ENCODE measurements at places on chromosomes 6 and 20.

DNA sequence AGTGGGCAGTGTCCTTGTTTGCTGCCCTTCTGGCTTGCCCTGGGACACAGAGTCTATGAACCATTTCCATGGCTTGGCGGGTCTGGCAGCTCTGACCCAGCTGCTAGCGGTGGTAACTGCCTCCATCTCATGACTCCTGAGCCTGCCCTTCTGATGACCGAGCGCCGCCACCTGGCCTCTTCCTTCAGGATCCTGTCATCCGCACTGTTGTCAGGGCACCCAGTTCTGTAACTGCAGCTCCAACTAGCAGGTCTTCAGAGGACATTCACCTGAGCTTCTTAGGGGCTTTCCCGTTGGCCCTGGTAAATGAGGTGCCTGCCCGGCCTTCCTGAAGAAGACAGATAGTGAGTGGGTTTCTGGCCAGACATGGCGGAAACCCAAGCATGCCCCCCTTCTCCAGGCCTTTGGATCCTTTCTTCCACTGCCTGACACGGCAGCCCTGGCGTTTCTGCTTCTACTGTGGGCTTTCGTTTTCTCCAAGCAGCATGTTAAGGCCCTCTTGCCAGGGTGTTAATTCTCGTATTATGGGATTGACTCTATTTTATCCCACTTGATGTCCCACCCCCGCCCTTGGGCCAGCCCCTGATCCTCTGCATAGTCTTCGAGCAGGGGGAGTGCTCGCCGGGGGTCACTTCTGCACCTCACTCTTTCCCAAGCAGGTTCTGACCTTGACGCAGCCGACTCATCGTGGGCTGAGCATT is 24.7 kb downstream of the PACSIN1 start:
- no peak for DNase-seq

- DNase-seq: no peak
These were observed 208.4 kb downstream of the MANEA start for GRCh38 chr6:95785785-95786184.

DNA sequence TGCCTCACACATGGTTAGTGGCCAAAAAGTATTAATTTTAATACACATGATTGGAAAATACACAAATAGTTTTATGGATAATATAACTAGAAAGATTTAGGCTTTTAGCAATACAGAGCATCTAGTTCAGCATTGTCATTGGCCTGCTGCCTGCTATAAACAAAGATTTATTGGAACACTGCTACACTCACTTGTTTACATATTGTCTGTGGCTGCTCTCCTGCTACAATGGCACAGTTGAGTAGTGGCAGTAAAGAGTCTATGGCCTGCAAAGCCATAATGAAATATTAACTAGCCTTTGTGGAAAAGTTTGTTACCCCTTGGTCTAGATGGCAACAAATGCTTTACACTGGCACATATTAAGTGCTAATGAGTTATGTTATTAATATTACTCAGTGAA is 37.8 kb downstream of the ZNF451 start:
- no peak for DNase-seq

- DNase-seq: no peak
These were observed 850.9 kb downstream of the TFAP2A start for GRCh38 chr6:9564021-9564420.

GRCh38 chr20:58244517-58245030 is 16.1 kb upstream of the ANKRD60 start:
- DNase-seq: no peak

GRCh38 chr6:49416195-49416594 is 46.9 kb downstream of the MMUT start:
- DNase-seq: no peak

DNA sequence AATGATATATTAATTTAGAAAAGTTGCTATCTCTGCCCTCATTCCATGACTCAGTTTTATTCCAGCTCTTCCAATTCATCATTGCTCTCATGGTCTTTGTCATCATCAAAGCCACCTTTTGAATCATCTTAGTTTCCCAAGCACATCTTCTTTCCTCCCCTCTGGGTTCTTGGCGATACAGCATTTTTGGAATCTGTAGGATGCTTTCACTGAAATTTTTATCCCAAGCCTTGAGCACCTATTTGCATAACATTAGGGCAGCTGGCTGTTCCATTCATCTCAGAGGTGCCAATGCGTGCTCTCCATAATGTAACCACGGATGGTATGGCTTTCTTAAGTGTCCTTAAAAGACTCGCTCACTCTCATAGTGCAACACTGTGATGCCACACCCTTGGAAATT is 100.4 kb downstream of the SNX5 start:
- no peak for DNase-seq

DNA sequence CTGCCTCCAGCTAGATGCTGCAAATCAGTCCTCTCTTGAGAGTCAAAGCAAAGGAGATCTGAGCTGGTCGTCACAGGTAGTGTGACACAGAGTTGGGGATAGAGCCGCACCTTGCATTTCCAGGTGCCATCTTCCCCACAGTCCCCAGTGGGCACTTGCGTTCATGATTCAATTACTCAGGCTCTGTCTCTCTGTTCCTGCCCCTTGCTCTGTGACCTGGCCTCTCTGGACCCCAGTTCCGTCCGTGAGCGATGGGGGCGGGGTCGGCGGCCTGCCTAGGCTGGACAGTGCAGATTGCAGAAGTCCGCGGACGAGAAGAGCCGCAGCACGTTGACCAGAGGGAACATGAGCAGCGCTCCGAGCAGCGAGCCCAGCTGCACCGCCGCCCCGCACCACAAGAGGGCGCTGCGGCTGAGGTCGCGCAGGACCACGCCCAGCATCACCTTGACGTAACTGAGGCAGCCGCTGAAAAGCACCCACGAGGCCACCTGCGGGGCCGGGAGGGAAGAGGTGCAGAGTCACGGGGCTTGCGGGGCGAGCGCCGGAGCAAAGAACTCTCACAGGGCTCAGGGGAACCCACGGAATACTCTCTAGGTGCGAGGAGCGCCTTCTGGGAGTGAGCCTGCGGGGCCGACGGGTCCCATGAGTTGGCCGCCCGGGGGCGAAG is 7.4 kb downstream of the SLC52A3 start:
- peak; percentile 17 for DNase-seq

GRCh38 chr6:23601811-23602345 is 524.1 kb upstream of the NRSN1 start:
- DNase-seq: no peak

GRCh38 chr20:8330785-8331695 is 199.0 kb downstream of the PLCB1 start:
- no peak for DNase-seq

DNA sequence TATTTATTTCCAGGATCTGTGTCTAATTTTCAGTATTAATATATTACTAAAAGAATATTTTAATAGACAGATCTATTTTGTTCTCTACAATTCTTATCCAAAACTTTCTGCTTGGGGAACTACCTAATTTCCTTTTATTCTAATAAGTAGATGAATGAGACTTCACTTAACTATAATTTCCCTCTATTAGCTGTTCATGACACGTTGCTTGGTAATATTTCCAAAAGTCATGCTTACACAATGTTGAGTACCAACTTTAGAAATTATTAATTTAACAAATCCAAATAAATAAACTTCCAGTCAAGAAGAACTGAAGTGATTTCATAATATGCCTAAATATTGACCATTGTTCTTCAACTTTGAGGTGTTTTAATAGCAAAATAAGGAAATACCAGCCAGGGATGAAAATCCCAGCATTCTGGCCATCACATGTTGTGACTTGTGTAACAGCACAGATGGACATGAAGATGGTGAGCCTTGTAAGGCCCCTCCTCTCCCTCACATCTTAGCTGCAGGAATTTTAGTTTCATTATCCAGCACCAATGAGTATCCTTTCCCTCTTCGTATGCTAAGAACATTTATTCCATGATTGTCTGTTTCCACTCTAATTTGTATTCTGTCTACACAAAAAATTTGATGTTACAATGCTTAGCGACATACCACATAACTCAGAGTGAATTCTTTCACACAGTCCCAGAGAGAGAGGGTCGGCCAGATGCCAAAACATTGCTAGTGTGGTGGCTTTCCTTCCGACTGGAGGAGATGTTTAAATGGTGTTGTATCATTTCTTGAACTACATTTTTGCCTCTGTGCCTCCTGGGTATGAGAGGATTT is 137.5 kb downstream of the FOXA2 start:
- no peak for DNase-seq

DNA sequence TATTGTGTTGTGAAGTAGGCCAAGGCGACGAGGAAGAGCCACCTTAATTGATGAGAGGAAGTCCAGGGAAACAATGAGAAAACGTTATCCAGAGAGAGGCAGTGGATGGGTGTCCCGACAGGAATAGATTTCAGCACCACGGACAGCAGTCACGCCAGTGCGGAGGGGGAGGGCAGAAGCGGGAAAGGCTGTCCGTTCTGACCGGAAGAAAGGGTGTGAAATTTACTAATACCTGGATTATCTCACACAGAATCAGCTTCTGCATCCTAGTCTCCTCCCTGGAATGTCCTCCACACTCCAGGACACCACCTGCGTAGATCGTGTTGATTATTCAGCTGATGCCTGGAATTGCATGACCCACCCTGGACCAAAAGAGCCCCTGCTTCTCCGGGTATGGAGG is 7.4 kb upstream of the BPIFA3 start:
- DNase-seq: peak; percentile 31

GRCh38 chr20:4052139-4052480 is 36.8 kb upstream of the RNF24 start:
- DNase-seq: no peak

- DNase-seq: no peak
These were observed 5.8 kb upstream of the IRAK1BP1 start for GRCh38 chr6:78861509-78861908.

DNA sequence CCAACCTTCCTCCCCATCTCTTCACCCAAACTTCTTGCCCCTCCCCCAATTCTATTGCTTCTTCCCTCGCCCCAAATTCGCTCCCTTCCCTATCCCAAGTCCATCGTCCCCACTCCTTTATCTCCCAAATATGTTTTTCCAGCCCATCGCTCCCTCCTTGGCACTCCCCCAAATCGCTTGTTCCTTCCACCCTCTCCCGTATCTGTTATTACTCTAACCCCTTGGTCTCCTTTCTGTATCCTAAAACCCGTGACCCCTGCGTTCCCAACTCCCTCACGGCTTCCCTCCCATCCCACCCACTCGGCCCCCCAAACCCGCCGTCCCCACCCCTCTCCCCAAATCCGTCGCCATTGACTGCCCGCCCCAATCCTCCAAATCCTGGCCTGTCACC is 584 bp downstream of the MTCH1 start:
- no peak for DNase-seq

DNA sequence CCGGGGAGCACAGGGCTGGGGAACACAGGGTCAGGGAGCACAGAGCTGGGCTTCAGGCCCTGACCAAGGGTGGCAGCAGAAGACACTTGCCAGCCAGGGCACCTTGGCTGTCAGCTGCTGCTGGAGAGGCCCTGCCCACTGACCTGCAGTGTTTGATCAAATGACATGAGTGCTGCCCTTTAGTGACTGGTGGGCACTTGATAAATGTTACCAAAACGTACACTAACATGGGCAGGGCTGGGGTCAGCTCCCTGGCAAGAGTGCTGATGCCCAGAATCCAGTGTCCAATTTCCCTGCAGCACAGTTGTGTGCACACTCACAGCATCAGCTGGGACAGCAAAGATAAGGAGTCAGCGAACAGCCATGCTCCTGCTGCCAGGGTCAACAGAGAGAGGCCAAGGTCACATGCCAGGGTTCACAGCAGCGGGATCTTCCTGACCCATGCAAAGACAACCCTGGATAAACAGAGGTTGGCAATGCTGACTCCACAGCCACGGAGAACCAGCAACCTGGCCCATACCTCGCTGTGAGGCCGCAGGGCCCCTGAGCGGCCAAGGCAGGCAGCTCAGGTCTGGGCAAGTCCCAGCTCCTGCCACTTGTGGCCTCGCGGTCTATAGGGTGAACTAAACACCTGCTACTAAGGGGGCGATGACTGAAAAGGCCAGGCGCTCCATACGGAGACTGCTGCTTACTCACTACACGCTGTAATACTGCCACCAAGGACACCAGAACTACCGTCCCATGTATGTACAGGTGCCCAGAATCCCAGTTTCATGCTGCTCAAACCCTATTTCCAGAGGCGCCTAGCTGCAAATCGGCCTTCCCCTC is 46.3 kb downstream of the NINL start:
- DNase-seq: no peak

- DNase-seq: no peak
These were observed 225.9 kb downstream of the SMOC2 start for GRCh38 chr6:168666699-168667427.

- DNase-seq: no peak
These were observed 184.2 kb downstream of the EPM2A start for GRCh38 chr6:145551164-145551563.

GRCh38 chr6:119170447-119171087 is 92.1 kb upstream of the FAM184A start:
- no peak for DNase-seq

DNA sequence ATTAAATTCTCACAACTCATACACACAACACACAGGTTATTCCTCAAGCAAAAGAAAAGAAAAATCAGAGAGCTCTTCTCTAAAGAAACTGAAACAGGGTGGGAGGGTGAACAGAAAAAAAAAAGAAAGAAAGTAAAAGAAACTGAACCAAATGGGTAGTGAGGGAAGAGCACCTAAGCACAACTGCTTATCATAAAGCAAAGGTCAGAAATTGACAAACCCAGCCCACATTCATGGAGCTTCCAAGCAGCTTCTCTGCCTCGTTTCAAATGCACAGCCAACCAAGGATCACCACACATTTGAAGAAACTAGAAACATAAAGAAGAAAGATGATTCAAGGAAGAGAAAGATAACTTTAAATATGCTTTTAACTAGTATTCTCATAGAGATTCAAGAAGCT is 90.5 kb downstream of the RNGTT start:
- DNase-seq: no peak

DNA sequence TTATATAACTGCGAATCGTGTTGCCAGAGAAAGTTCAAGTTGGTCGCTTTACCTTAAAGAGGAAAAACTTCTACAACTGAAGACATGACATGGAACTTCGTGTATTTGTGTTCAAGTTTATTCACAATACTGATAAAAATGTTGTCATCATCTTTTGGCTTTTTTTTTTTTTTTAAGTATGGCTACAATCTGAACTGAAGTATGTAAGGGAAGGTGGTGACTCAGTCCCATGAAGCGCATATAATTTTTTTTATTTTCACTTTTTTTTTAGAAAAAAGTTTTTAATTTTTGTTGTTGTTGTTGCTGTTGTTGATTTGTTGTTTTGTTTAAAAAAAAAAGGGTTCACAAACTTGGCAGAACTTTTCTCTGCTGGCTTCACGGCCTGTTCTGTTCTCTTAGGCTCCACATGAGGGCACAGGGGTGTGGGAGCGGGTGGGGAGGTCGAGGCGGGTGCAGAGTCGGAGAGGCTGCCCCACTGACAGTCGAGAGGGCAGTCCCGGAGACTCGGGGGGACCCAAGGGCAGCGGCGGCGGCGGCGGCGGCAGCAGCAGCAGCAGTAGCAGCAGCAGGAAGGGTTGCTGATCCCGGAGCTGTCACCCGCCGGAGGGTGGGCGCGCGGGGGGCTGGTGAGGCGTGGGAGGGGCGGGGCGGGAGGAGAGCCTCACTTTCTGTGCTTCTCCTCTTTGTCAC is 17.0 kb downstream of the TFAP2A start:
- no peak for DNase-seq

GRCh38 chr20:6418732-6419131 is 295.9 kb upstream of the FERMT1 start:
- no peak for DNase-seq
